ENCODE measurements at places on chromosomes 2 and 18.

DNA sequence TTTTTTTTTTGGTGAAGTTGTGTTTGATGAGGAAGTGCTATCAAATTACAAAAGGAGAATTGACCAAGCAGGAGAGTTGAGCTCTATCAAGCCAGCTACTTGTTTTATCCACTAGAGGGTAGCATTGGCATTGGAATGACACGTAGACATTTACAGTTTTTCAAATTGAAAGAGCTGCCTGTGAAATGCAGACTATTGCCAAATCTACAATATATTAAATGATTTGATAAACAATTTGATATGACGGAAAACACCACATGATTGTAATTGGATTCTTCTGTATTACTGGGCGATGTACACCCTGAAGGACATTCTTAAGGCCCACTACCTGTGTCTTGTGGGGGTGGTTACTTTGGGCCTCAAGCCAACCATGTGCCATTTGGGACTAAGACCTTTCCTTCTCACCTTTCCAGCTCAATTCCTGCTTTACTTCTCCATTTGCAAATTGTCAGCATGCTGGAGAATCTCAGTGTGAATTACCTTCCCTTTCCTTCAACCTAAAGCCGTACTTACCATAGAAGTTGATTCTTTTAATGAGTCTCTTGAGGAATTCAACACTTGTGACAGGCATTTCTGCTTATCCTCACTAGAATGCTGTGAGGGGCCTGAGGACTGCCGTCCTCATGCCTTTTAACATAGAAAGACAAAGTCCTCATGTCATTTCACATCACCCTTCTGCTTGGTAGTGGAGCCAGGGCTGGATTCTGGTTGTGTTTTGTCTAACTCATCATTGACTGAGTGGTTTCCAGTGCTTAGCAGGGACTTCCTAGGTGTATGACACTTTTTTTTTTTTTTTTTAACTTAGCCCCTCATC, 134.8 kb upstream of the THUMPD2 start:
- DNase-seq, result peak; percentile 54

- no peak for DNase-seq
Measured at GRCh38 chr2:206670531-206671319, 28.4 kb downstream of the FAM237A start.

DNA sequence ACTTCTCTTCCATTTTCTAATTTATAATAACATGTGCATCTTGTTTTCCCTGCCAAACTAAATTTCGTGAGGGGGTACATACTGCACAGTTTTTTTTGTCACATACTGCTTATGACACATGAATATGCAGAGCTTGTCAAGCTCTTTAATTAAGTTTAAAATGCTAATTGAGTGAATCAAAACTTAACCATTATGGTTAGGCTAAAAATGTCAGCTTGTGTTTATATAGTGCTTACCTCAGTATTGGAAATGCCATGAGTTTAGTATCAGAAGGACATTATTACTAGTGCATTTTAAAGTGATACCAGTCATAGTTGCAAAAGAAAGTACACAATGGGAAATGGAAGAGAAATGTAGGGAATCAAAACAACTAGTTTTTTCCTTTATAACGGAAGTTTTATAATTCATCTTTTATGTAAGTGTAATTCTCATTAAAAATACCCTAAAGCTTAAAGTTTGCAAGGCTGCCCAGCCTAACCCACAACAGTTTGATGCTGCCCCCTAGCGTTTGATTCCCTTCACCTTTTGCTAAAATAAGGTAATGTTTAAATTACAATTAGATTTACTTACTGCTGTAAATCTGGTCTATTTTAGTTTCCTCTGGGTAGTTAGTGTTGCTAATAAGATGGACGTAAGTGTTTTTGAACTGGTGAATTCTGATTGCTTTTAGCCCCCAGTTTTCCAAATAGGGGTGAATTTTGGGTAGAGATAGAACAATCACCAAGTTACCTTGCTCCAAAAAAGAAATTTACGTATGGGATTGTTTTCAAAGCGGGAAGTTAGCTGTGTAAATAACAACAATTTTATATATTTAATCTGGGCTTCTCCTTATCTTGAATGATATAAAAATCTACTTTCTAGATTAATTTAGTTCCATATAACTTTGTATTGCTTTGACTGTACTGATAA, 3.2 kb downstream of the SLC39A10 start:
- DNase-seq, result peak; percentile 34

DNA sequence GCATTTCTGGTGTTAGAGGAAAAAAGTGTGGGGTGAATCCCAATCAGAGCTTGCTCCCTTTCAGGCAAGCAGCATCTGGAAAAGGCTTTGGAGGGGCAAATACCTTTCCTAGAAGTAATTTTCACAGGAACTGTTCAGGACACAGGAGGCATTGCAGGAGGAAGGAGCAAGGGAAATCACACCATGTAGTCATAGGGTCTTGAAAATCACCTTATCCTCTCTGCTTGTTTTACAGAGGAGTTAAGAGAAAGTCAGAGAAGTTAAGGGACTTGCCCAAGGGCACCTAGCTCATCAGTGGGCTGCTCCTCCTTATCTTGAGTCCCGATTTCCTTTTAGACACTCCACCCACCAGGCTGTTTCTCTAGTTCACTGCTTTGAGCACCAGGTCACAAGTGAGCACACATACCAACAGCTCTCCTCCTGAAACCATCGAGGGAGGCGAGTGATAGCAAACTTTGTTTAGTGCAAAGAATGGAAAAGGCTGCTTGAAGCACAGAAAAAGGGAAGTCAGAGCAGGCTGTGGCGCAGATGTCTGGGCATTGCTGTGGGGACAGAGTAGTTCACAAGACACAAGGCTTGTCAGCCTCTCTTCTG, 89.2 kb upstream of the CXCR4 start:
- no peak for DNase-seq

DNA sequence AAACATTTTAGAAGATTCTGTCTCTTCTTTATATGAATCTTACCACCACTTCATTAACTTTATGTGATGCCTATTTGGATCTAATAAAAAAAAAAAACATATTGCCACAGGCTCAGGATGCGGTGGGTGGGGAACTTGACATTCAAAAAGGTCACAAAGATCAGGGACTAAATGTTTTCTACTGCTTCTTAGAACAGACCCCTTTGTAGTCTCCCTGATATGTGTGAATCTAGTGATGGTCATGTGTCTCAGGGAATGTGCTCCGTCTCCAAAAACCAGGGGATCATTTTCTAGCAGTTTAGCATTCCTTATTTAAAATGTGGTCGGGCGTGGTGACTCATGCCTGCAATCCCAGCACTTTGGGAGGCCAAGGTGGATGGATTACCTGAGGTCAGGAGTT, 807.8 kb upstream of the CHAC2 start:
- no peak for DNase-seq
